RWPE2 (cell line): ENCODE measurements at places on chromosomes 2 and 18.

DNA sequence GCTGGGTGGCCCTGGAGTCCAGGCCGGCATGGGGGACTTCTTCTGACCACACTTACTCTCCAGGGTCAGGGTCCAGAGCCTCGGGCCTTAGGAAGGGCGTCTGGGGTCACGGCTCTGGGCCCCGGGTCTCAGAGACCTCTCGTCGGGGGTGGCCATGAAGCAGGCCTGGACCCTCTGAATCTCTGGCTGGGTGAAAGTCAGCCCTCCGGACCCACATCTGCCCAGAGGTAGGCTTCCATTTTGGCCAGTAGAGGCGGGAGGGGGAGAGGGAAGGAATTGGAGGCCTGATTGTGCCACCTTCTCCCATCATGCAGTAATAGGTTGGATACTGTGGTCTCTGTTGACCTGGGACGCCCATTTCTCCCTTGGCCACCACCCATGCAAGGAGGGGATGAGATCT lies 125.3 kb upstream of the GPC1 start:
- no peak for DNase-seq

GRCh38 chr2:118061135-118061955 lies 26.9 kb upstream of the INSIG2 start:
- no peak for DNase-seq

GRCh38 chr2:134207589-134208209 lies 46.2 kb upstream of the MGAT5 start:
- DNase-seq, result no peak

- DNase-seq, result no peak
Observed at GRCh38 chr2:224947566-224947965, 94.7 kb downstream of the DOCK10 start.

DNA sequence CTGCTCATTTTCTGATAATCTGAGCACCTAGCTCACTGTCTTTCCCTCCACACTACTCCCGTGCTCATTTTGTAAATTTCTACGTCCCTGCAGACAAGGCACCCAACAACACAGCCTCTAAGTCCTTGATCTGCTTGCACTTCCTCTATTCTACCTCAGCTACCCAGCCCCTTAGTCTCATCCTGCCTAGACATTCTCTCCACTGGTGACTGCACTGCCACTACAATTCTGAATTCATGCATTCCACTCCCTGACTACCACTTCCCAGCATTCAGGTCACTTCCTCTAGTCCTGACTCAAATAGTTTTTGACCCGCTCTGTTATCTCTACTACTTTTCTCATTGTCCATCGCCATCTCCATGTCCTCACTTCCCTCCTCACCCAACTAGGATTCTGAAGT lies 155.7 kb downstream of the DYM start:
- no peak for DNase-seq
